ENCODE measurements at places on chromosomes 6 and 20.

- no peak for DNase-seq
Observed at GRCh38 chr6:167761794-167762258, 64.9 kb upstream of the AFDN start.

DNA sequence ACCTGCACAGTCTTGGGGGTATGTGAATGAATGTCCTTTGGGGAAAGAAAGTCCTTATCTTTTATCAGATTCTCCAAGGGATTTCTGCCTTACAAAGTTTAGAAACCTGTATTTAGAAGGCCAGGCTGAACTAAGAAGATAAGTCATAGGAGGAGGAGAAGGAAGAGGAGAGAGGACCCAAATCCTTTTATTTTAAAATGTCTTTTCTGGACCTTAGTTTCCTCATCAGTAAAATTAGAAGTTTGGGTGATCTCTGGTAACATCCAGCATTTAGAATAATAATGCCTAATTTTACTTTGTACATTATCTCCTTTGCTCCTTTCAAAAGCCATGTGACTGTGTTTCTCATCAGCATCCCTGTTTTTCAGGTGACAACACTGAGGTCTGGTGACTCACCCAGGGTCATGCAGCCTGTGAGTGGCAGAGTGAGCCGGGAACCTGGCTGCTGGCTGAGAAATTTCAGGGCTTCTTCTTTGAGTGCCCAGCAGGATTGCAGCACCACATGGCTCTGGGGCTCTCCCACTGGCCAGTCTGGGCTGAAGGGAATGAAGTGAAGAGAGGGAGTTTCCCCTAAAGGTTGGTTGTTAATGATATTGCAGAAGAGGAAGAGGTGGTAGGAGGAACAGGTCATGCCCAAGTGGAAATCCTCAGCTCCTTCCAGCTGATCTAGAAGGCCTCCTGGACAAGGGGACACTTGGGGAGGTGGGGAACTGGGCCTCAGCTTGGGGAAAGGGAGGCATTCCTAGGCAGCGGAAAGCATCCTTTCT is 34.0 kb downstream of the VEGFA start:
- DNase-seq = no peak

DNA sequence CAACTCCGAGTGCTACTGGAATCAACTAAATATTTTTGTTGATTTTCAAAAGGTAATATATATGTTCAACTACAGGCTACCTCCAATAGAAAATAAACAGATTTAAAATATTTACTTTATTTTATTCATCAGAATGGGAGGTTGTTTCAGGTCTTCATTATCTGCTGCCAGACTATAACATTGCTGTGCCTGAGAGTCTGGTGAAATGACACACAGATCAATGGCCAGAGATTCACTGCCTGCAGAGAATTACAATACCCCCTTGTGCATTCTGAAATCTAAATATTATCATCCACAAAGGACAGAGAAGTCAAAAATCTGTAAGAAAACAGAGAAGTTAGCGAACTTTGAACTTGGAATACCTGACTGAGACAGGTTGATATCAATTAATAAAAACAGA is 667.8 kb upstream of the GJE1 start:
- DNase-seq = no peak

DNA sequence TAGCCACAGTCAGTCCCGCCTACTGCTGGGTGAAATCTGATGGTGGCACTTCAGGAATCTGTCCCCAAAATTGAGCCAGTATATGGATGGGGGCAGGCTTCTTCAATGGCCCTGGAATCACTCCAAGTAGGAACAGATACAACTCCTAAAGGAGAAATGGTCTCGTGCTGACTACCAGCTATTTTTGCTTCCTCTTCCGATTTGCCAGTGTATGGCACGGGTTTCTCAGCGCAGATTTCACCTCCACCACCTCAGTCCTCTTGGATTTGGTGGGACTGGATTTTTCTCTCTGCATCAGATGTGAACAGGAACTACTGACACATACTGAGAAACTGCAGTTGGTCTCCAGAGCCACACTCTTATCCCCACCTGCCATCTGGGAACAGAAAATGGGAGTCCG is 27.2 kb downstream of the PNPLA1 start:
- DNase-seq = no peak

- no peak for DNase-seq
Observed at GRCh38 chr6:176766-177165, 115.5 kb upstream of the DUSP22 start.
